ENCODE measurements at places on chromosomes 3 and 15.

- DNase-seq = no peak
These were observed 318.2 kb upstream of the KCNH8 start for GRCh38 chr3:18830087-18830486.

- no peak for DNase-seq
These were observed 299.4 kb upstream of the GADL1 start for GRCh38 chr3:31193871-31194270.

DNA sequence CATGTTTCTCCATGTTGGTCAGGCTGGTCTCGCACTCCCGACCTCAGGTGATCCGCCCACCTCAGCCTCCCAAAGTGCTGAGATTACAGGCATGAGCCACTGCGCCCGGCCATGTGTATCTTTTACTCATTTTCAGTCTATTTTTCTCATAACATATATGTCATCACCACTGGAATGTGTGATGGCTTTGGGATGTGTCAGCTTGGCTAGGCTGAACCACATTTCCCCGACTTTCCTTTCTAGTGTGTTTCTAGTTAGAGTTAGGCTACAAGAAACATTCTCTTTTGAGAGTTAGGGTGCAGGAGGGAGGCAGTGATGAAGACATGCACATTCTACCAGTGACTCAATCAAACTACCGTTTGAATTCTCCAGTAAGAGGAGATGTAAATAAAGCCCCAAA lies 444.9 kb upstream of the THBS1 start:
- no peak for DNase-seq

GRCh38 chr3:8480699-8481098 lies 20.9 kb upstream of the LMCD1 start:
- no peak for DNase-seq

- no peak for DNase-seq
These were observed 93.6 kb upstream of the CGNL1 start for GRCh38 chr15:57282686-57283085.

GRCh38 chr3:40477666-40478065 lies 744 bp downstream of the ZNF619 start:
- no peak for DNase-seq

DNA sequence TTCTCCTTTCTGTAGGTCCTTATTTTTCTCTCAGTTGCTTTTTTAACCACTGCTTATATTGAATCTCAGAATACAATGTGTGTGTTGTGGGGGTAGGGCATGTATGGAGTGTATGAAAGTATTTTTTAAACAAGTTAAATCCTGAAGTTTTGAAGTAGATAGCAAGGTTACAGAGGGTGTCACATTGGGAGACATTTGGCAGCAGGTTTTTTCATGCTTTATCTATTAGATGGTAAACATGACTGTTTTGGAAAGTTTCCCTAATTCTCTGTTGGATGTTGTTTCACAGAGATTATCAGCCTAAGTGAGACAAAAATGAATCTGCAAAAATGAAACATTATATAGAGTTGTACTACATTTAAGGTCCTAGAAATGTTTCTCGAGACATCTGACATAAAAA lies 190.6 kb upstream of the ARPP21 start:
- DNase-seq = no peak

Measured in activated T-helper 9 cell treated with anti-CD3 and anti-CD28 coated beads, Interleukin-2, amount 50 U/mL, for 16 hours (primary cell).